MV-4-11 (cell line): ENCODE measurements at places on chromosomes 2 and 18.
A peak's percentile ranks its signal among the peaks of the same experiment; 100 is the strongest.

- no peak for DNase-seq
These were observed 331.1 kb downstream of the FSIP2 start for GRCh38 chr2:186069676-186070075.

DNA sequence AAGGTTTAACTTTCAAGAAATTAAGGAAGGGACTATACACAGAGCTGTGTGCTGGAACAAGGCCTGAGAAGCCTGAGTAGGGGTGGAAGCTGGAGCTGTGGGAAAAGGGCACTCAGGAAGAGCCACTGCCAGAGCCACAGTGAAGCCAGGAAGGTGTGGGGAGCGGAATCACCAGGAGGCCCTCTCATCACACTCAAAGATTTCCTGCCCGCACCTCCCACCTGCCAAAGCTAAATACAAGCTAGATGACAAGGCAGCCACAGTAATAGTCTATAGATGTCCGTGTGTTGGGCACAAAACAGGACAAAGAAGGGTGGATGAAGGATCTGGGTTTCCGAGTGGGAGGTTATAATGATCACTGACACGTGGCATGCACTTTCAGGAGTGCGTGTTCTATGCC, 126.0 kb downstream of the ZNF532 start:
- DNase-seq, result no peak

DNA sequence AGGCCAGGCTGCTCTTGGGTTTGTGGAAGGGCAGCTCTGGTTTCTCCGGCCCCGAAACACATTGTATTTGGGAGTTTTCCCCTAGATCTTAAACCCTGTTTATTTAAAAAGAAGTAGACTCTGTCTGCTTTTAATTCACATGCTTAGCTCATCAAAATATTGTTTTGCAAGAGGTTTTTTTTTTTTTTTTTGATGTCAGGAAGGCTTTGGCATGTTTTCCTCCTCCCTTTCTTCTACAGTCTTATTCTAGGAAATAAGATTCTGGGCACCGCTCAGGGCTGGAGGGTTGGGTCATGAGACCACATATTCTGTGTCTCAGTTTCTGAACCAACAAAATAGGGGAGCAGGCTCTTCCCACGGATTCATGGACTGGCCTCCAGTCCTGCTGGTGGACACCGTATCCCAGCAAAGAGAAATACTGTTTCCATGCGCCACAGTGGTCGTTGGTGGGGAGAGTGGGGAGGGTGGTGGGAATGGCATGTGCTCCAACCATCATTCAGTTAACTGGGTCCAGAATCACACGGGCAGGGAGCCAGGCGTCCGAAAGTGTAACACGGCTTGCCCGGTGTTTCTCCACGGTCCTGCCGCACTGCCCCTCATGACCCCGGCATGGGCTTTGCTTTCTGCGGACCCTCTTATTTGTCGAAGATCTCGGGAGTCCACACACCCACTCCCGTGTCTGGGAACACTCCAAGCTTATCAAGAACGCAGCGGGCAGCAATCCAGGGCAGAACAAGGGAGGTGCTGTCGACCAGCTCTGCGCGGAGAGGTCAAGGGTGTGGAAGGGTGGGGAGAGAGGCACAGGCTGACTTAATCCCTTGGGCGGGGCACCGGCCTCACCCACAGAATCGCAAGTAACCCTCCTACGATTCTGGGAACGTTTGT, 176.7 kb downstream of the GLI2 start:
- no peak for DNase-seq

DNA sequence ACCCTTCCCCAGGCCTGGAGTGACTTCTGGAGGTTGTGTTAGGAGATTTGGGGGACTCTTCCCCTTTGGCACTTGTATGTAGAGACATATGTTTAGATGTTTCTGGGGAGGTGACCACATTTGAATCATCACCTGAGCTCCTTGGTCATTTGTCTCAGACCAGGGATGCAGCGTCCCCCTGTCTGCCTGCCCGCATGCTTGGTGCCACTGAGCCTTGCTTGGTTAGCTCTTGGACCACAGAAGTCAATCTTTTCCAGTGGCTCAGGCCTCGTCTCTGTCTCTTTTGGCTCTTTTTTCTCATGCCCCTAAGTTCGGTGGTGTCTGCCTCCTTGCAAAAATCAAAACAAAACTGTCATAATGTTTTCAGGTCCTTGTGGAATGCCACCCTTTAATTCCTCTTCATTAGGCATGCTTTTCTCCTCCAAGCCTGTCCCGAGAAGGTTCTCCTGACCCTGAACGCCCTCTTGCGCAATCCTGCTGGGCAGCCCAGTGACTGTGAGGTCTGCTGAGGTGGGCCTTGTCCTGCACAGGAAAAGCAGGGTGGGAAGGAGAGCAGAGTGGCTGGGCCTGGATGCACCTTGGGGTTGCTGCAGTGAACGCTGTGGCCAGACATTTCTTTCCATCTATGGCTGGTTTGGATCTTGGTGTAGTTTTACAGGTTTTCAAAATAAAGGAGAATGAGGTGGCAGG, 24.9 kb downstream of the GLI2 start:
- DNase-seq, result no peak

GRCh38 chr2:28434600-28434989, 41.9 kb downstream of the FOSL2 start:
- no peak for DNase-seq

GRCh38 chr2:176854878-176855277, 357.7 kb upstream of the HNRNPA3 start:
- DNase-seq, result no peak

DNA sequence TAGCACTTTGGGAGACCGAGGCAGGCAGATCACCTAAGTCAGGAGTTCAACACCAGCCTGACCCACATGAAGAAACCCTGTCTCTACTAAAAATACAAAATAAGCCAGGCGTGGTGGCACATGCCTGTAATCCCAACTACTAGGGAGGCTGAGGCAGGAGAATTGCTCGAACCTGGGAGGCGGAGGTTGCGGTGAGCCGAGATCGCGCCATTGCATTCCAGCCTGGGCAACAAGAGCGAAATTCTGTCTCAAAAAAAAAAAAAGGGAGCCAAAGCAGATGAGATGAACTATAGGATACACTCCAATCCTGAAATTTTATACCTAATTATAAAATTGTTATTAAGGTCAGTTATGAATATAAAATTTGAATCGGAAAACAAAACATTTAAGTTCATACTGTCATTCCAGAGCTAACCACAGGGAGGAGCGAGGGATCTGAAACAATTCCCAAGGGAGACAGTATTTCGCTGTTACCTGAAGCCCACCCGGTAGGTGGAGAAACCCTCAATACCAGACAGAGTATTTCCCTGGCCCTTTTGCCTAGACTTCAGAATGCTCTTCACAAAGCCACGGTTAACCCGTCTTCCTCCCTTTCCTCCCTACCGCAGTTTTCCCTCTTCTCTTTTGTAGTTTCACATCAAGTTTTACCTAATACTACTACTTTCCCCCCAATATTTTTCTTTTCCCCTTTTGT, 1.4 kb downstream of the PPM1G start:
- peak; percentile 33 for DNase-seq

- DNase-seq, result no peak
These were observed 286.5 kb downstream of the PHLPP1 start for GRCh38 chr18:63001861-63002260.

- DNase-seq, result no peak
These were observed 54.5 kb downstream of the HS1BP3 start for GRCh38 chr2:20596193-20596972.

GRCh38 chr2:56009758-56010458, 86.3 kb upstream of the EFEMP1 start:
- peak; percentile 18 for DNase-seq

DNA sequence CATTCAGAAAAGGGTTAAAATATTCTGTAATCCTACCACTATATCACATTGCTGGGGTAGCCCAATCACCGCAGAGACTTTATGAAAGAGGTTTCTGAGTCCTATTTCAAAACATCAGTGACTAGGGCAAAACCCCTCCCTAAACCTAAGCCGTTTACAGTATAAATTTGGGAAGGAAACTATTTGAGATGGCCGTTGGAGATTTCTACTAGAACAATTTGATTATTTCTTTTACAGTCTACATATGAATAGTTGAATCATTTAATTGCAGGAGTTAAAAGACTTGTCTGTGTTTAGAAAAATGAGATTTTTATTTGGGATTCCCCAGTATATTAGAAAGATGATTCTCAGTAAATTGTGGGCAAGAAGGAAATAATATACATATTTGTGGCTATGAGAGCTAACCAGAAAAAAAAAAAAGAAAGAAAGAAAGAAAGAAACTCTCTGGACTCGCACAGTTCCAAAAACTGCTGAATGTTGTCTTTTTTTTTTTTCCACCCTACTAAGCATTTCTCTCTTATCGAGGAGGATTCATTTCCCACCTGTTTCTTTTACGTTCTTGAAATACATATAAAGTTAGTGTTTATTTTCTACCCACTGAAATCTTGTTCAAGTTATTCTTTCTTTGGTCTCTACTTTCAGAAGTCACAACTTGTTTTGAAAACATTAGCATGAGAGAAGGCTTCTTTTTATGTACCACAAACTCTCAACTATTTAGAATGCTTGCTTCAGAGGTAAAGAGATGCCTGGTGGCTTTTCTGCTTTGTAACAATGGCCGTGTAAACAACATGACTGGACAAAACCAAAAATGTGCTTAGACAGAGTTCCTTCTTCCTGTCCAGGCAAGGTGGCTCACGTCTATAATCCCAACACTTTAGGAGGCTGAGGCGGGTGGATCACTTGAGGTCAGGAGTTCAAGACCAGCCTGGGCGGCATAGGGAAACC, 65.9 kb downstream of the BCL2 start:
- peak; percentile 56 for DNase-seq

GRCh38 chr2:62136956-62137830, 58.7 kb upstream of the B3GNT2 start:
- no peak for DNase-seq
